ENCODE measurements at places on chromosomes 3 and 15. TPM values are rescaled to one million over a fixed set of nuclear protein-coding genes. Genes with fewer than 3 reads are reported as not detected.

GRCh38 chr15:37888356-37888755 lies 46.1 kb upstream of the TMCO5A start:
- DNase-seq, result no peak

DNA sequence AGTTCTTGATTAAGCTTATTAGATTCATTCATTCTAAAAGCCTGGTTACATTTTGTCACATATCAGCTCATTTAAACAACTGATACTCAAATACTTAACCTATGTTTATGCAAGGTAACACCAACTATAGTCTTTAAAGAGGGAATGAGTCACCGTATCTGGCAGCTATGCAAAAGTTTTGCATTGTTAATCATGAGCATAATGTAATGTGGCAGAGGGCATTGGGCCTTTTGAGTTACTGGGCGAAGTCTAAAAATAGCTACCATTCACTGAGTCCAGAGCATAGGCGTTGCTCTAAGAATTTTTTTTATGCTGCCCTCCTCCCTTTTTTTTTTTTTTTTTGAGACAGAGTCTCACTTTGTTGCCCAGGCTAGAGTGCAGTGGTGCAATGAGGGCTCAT lies 277.7 kb upstream of the ZNF717 start:
- DNase-seq, result no peak

- no peak for DNase-seq
Measured at GRCh38 chr3:114380233-114380651, 86.4 kb downstream of the TIGIT start.

DNA sequence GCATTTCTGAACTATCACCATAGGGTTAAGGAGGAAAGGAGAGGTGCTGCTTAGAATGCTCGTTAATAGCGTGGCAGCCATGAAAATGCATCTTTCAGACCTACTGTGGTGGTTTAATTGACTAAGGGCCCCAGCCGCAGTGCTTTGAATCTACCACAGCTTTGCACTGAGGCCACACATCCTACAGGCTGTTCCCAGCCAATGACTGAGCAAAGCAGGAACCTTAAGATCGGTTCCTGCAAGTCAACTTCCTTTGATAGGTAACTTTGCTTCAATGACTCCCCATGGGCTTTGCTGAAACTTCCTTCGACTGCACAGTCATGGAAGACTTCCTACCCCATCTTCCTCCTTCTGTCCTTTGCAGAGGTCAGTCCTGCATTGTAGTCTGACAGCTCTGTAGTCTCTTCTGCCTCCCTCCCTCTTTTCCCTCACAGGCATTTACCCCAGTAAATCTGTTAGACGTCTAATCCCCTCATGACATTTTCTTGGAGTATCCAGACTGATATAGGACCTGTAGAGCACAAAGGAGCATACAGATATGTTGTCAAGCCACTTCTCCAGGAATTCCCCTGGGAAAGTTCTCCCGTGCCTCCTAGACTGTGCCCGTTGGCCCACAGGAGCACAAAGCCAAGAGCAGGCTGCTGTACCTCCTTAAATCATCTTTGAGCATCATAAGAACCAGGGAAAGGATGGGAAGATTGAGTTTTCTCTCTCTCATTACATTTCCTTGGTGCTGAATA lies 2.6 kb upstream of the BCL2A1 start:
- no peak for DNase-seq

DNA sequence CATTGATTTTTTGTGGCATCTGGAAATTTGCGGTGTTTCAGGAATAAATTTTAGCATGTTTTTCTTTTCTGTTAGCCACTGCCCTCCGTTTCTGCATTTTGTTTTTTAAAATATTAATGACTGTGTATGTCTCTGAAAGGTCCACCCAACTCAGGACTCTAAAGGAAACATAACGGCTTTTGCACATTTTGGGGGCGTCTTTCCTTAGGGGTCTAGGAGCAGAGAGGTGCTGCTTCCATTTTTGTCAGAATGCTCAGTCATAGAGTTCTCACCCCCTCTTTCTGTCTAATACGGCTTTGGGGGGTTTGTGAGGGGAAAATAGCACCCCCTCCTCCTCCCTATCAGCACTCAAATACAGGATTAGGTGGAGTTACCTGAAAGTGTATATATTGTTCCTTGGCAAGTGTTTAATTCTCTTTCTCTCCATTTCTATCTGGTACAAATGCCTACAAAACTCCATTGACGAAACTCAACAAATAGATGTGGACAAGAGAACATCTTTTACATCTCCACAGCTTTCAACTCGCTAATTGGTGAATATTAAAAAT lies 219.4 kb downstream of the MEIS2 start:
- no peak for DNase-seq

DNAH12 gene
- total RNA-seq, result 0.72 TPM

All from omental fat pad (tissue), 4 donors.